ENCODE measurements at places on chromosomes 3 and 15.
A peak's percentile ranks its signal among the peaks of the same experiment; 100 is the strongest.

DNA sequence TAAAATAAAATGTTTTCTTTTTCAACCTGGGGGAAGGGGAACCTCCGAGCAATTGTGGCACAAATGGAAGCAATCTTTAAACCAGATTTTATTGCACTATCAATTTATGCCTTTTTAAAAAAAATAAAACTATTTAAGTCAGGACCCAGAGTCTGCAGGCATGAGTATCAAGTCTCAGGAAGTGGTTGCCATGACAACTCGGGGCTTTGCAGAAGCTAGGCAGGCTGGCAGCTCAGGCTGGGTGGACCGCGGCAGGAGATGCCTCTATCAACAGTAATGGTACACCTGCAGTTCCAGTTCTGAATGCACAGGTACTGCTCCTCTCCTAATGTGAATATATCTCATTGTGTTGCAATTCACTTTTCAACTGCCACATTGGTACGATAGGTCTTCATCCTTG lies 447.7 kb downstream of the GABRG3 start:
- no peak for DNase-seq

DNA sequence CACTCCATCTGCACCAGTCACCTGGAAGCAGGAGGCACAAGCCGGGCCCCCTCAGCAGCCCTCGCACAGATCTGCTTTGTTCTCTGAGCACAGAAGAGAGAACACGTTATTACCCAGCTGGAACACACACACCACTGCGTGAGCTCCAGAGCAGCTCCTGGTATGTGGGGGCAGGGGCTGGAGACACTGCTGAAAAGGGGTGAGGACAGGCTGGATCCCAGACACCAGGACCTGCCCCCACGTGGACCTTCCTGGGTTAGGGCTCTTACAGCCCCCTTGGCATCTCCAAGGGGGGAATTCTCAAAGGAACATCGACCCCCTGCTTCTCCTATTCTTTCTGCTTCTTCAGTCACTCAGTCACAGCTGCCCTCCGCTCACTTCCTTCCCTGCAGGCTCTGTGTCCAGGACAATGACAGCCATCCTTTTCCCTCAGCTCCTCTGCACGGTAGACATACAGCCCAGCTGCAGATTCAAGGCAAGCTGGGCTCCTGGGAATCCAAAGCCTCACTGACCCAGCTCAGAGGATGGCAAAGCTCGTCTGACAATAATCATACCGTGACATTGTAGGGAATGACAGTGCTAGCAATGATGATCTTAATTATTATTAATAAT lies 33.7 kb downstream of the PRR20G start:
- no peak for DNase-seq

- DNase-seq, result no peak
Measured at GRCh38 chr15:67468416-67468815, 52.5 kb upstream of the C15orf61 start.

GRCh38 chr15:62242999-62243398 lies 77.9 kb upstream of the C2CD4B start:
- DNase-seq, result no peak

DNA sequence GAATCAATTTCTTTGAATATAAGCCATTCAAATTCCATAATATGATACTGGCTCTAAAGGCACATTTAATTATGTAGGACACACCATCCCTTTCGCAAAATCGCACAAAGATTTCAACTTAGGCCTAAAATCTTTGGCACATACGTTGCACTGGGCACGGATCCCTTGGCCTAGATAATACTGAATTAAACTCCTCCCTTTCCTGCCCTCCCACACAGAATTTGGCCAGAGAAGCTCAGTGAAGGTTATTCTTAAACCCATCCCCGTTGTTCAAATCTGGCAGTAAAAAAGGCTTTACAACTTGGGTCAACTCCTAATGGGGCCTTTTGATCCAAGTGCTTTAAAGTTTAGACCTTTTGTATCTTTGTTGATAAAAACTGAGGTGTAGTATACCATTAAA lies 247.2 kb downstream of the PTPRG start:
- DNase-seq, result no peak

DNA sequence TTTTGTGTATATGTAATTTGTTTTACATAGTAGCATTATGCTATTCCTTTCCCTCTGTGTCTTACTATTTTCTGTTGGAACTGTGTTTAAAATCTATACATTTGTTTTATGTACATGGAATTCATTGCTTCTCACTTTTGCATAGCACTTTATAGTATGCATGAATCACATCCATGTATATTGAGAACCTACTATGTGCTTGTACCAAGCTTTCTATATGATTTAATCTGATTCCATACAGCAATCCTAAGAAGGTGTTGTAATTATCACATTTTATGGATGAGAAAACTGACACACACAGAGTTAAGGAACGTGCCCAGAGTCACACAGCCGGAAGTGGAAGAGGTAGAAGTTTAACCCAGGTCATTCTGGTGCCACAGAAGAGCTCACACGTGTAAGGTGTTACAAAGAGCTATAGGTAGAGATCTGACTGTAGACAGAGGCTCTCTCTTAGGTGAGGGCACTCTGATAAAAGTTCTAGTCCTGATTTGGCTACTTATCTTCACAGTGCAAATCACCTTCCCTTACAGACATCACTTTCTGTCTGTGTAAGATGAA lies 3.5 kb upstream of the SMAD3 start:
- no peak for DNase-seq

GRCh38 chr3:134339331-134339730 lies 34.9 kb downstream of the AMOTL2 start:
- DNase-seq, result no peak

DNA sequence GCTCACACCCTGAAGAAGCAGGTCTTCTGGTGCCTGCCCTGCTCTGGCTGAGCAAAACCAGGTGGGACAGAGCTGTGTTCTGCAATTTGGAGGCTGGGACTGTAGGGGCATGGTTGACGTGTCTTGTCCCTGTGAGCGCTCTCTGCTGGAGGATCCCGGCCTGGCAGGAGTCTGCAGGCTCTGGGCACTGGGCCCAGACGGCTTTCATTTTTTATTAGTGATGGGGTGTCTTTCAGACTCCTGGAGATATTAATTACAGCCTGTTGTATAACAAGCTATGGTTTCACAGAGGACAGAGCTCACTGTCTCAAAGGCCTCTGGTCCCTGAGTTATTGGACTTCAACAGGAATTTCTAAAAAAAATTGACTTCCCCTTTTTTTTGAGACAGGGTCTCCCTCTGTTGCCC lies 29.5 kb upstream of the ZNF710 start:
- peak; percentile 56 for DNase-seq

- DNase-seq, result peak; percentile 50
Measured at GRCh38 chr3:107589454-107589853, 66.7 kb downstream of the BBX start.

GRCh38 chr15:52912172-52912571 lies 122.0 kb upstream of the ONECUT1 start:
- DNase-seq, result no peak

DNA sequence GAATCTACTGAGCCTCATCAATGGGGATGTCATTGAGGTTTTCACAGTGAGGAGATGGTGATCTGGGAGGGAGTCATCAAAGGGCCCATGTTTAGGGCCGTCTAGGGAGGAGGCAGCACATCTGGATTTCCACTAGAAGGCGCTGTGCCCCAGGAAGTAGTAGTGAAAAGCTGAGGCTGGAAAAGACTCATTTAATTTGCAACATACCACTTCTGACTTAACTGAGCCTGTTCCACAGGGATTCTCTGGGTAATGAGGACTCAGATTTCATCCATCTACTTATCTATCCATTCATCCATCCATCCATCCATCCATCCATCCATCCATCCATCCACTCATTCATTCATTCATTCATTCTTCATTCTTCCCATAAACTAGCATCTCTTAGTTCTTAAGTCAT lies 17.4 kb upstream of the SHF start:
- DNase-seq, result peak; percentile 81

DNA sequence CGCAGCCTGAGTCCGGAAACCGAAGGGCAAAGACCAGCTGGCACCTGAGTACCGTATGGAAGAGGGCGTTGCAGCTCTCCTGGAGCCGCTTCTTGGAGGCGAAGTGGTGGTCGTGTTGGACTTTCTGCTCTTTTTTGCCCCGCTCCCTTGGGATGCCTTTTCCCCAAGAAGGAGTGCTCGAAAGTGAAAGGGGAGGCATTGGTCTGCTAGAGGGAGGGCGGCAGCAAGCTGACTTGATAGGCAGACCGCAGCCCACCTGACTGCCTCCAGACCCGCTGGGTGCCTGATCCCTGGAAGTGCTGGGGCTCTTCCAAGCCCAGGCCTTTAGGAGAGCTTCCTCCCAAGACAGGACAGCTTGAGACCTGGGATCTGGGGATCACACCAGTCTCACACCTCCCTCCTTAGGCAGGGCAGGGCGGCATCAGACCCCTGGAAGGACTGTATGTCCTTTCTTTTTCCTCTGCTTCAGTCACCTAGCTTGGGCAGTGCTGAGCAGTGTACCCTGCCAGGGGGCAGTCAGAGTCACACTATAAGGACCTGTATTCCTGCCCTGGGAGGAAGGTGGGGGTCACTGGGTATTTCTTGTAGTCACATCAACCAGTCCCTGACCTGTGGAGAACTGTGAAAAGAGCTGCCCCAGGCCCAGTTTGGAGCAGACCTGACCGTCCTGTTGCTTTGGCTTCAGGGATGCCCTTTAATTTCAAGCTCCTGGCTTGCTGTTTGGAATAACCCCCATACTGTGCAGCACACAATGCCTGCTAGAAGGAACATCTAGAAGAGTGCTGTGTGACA lies 2.1 kb downstream of the ACVR2B start:
- DNase-seq, result no peak

DNA sequence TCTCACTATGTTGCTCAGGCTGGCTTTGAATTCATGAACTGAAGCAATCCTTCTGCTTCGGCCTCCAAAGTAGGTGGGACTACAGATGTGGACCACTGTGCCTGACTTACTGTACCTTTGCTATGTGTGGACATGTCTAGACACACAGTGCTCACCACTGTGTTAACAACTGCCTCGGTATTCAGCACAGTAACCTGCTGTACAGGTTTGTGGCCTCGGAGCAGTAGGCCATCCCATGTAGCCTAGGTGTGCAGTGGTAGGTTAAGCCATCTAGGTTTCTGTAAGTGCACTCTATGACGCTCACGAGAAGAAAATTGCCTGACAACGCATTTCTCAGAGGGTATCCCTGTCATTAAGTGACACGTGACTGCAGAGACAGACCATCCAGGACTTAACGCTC lies 70.3 kb downstream of the TAMM41 start:
- DNase-seq, result no peak

DNA sequence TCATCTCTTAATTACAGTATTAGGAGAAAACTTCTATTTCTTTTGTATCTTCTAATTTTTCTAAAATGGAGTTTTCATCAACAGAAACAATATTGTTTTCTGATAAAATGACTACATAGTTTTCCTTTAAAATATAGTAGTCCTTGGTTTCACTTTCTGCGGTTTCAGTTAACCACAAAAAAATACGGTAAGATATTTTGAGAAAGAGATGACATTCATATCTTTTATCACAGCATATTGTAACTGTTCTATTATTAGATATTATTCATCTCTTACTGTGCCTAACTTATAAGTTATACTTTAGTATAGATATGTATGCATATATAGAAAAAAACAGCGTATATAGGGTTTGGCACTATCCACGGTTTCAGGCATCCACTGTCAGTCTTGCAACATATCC lies 2.3 kb downstream of the B4GALT4 start:
- DNase-seq, result no peak

- DNase-seq, result no peak
Measured at GRCh38 chr15:45849136-45849535, 214.3 kb downstream of the SQOR start.

DNA sequence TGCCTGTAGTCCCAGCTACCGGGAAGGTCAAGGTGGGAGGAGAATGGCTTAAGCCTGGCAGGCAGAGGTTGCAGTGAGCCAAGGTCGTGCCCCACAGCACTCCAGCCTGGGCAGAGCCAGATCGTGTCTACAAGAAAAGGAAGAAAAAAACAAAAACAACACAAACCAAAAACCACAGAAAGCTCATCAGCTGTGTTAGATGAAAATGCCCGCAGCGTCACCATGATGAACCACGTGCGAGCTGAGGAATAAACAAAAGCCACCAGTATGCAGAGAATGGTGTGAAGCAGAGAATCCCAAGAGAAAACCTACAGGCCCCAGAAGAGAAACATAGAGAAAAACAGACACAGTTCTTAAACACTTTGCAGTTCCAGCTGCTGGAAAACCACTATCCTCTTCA lies 19.7 kb upstream of the TM4SF19 start:
- peak; percentile 7 for DNase-seq

- no peak for DNase-seq
Measured at GRCh38 chr15:60576044-60576443, 97.1 kb upstream of the ICE2 start.

DNA sequence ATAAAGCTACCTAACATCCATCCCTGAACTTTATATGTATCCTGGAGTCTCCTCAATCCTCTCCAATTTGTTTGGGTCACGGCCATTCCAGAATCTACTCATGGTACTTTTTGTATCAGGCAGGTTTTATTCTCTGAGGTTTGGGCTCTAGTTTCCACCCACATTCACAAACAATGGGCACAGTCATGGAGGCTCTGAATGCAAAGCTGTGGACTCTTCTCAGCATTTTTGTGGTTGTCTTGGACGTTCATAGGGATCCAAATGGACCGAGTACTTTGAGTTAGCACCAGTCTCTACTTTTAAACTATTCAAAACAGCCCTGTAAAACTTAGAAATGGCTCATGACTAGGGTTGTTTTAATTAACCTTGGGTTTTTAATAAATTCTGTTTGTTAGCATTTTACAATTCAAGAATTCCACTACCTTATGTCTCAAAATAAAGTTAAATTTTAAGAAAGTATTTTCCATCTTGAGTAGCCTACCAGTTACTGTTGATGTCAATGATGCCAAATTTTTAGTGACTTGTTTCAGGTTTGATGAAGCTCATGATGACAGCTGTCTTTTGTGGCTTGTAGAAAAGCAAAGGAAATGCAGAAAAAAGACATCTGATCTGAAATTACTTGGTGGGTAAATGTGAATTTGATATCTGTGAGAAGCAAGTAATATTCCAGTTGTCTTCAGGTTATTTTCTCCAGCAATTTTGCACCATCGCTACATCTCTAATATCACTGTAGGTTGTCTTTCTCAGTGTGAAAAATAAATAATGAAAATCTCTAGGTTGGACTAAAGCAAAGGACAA lies 275.7 kb upstream of the THBS1 start:
- no peak for DNase-seq

DNA sequence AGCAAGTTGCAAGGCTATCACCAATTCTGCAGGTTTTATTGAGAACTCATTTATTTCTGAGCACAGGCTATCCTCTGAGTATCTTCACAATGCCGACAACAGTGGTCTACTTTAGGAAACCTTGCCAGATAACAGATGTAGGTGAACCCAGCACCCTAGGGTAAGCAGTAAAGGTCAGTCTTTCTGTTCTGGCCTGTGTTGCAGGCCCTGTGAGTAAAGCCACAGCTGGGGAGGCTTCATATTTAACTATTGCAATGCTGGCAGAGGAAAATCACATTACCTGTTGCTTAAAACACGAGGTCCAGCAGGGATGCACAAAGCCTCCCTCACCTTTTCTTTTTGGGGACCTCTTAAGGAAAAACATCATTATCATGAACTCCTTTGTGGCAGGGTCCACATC lies 55.5 kb downstream of the WHAMM start:
- DNase-seq, result no peak

GRCh38 chr15:35507932-35508638 lies 37.9 kb downstream of the DPH6 start:
- no peak for DNase-seq

DNA sequence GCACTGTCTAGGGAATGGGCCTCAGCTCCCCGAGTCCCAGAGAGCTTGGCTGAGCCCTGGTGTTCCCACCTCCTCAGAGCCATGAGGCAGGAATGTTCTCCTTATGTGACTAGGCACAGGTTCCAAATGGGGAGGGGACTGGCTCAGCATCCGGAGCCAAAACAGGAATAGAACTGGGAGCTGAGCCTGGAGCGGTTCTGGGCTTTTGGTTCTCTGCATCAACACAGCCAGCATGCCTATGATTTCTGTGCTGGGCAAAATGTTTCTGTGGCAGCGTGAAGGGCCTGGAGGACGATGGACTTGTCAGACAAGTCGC lies at the start of gene FAM131A:
Gene FAM131A (plus strand): TSS at position 202 of the 316 bp plus-strand sequence. CDS start 31 bp downstream, at position 233.
- DNase-seq, result no peak

Measured in activated CD4-positive, alpha-beta T cell treated with anti-CD3 and anti-CD28 coated beads, Interleukin-2, Interleukin-6, amounts not matched to agents 100 ng/mL and 50 ng/mL, durations not matched to agents 16 hours and 8 hours (primary cell).